NCI-H1048 (cell line): ENCODE measurements at places on chromosomes 3 and 15.

DNA sequence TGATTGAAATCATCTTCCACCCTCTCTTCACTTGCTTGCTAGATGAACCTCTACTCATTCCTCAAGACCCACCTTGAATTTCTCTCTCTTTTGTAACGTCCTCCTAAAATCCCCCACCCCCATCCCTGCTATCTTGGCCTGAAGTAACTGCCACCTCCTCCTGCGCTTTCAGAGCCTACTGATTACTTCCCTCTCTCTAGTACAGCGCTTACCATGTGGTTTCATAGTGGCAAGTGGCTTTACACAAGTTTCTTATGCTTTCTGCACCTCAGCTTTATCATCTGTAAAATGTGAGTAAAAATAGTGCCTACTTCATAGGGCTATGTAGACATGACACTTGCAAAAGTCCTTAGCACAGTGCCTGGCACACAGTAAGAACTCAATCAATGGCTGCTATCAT is 28.7 kb upstream of the DAZL start:
- no peak for DNase-seq

- DNase-seq = no peak
Measured at GRCh38 chr15:51093839-51094605, 684 bp downstream of the TNFAIP8L3 start.

DNA sequence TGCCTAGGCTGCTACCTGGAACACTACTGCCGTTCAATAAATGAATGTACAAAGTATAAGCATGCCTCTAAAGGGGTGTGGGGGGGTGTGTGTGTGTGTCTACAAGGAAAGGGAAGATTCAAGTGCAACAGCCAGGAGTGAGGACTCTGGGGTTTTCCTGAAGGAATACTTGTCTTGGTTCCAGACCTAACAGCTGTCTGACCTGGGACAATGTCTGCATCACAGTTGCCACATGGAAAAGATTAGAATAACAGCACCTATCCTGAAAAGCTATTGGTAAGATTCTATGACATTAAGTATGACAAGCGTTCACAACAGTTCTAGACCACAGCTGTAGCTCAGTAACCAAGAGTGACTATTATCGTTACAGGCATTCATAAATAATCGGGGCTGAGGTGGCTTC is 345.2 kb downstream of the FOXP1 start:
- no peak for DNase-seq

DNA sequence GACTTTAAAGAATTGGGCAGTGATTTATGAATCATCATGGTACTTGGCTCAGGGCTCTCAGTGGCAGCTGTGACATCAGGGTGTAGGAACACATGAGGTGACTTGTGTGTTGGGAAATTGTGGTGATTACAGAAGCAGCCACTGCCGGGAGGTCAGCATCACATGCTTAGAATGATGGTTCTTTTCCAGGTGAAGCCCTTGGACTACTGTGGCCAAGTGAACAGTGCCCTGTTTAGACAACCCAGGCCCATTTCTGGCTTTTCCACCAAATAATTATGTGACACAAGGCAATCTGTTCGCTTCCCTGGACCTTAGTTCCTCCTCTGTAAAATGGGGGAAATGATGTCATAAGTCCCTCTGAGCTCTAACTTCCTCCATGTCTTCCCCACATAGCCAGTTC is 139.7 kb upstream of the ROPN1 start:
- no peak for DNase-seq

GRCh38 chr15:83930392-83931212 is 276.7 kb downstream of the ADAMTSL3 start:
- no peak for DNase-seq

DNA sequence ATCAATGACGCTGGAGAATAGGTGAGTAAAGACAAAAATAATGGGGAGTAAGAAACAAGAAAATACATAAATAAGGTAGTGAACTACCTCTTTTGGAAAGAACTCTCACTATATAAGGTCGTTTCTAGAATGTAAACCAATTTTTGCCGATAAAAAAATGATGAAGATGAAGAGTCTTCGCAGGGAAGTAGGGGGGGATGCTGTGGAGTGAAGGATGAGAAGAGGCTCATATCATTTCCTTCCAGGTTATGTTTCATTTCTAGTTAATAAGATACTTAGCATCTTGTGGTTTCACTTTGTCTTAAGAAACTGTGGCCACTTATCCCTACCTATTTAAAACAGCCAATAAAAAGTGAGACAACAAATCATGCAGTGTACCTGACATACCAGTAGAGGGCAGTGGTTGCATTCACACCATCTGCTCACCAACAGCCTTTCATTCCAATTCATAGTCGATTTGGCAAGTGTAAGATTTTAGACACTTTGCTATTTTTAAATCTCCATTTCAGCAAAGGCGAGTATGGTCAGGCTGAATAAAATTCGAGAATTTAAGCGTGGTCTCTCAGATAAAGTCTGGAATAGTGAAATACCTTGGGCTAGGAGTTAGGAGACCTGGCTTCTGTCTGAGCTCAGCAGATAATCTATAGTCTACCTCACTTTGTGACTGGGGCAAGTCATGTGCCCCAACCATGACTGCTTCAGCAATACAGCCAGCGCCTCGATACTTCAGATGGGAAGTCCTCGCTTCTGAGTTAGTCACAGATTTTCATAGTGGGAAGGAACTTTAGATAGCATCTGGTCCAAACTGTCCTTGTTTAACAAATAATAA is 28.9 kb upstream of the ICE2 start:
- DNase-seq = no peak

- no peak for DNase-seq
Measured at GRCh38 chr3:30498587-30498967, 107.8 kb upstream of the TGFBR2 start.

- DNase-seq = no peak
Measured at GRCh38 chr3:197137751-197138150, 108.1 kb upstream of the MELTF start.

- DNase-seq = no peak
Measured at GRCh38 chr3:143187111-143187510, 67.5 kb downstream of the CHST2 start.
